ENCODE measurements at places on chromosomes 3 and 15. TPM values are rescaled to one million over a fixed set of nuclear protein-coding genes. Genes with fewer than 3 reads are reported as not detected.

Gene ISLR2
- not detected for total RNA-seq

Gene EFCC1
- 13.0 TPM for total RNA-seq

Gene CYP1A1
- 0.78 TPM for total RNA-seq

Gene LRRC34
- total RNA-seq = 6.4 TPM

- DNase-seq = no peak
Measured at GRCh38 chr15:40285151-40285550, 2.3 kb upstream of the ANKRD63 start.

Gene EPHA6
- 7.0 TPM for total RNA-seq

- no peak for DNase-seq
Measured at GRCh38 chr15:70589221-70589620, 174.1 kb downstream of the UACA start.

Gene PLA2G4E
- total RNA-seq = not detected

GRCh38 chr15:38430106-38430760 is 23.7 kb upstream of the FAM98B start:
- DNase-seq = no peak

DNA sequence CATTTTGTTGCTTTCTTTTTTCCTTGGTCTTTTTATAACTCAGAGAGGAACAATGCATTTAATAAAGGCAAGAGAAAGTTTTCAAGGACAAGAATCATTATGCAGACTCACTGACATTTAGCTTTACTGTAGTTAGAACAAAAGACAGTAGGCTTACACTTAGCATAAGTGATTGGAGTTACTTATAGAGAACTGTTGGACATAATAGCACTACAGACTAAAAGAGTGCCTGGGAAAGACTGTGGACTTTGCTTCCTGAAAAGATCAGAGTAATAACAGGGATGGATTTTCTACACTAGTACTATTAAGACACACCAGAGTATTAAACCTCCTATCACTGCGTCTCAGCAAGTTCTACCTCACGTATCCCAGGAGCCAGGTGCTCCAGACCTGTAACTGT is 39.3 kb upstream of the SPRED1 start:
- DNase-seq = no peak

Gene NPAP1
- 1.8 TPM for total RNA-seq

Gene SNTN
- total RNA-seq = not detected

Data from thyroid gland (tissue), 4 donors.